ENCODE measurements at places on chromosomes 2 and 18. TPM values are rescaled to one million over a fixed set of nuclear protein-coding genes. Genes with fewer than 3 reads are reported as not detected.

DNA sequence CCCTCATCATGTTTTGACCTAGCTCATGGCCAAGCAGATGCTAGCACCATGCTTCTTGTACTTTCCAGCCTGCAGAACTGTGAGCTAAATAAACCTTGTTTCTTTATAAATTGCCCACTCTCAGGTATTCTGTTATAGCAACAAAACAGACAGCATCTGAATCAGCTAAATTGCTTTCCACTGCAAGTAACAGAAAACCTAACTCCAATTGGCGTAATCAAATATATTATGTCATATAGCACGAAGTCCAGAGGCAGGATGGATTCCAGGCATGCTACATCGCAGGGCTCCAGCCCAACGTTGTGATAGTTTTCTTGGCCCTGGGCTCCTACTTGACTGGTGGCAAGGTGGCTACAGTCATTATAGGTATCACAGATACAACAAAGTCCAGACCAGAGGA lies 10.4 kb upstream of the CUL3 start:
- no peak overlapping the region for H3K4me3 ChIP-seq
- no peaks in the 10 kb centered on the region for H3K4me1 ChIP-seq
- H3K27ac ChIP-seq, result no peak overlapping the region
- no peak for DNase-seq
- no peaks in the 10 kb centered on the region for H3K27me3 ChIP-seq

- H3K36me3 ChIP-seq, result no peaks in the 10 kb centered on the region
- H3K27ac ChIP-seq, result no peak overlapping the region
Measured at GRCh38 chr2:138997346-138997745, 217.2 kb upstream of the NXPH2 start.

- H3K36me3 ChIP-seq, result no peaks in the 10 kb centered on the region
- DNase-seq, result peak; percentile 62
- no peak overlapping the region for H3K27ac ChIP-seq
- H3K4me1 ChIP-seq, result peaks cover 5% of the 10 kb centered on the region
- H3K27me3 ChIP-seq, result no peaks in the 10 kb centered on the region
Measured at GRCh38 chr18:35045121-35045520, 3.9 kb downstream of the MAPRE2 start.

GRCh38 chr2:26752656-26753055 lies 11.4 kb upstream of the SLC35F6 start:
- H3K27me3 ChIP-seq, result no peaks in the 10 kb centered on the region
- no peaks in the 10 kb centered on the region for H3K36me3 ChIP-seq
- peaks cover 2% of the 10 kb centered on the region for H3K4me1 ChIP-seq
- DNase-seq, result no peak

DNA sequence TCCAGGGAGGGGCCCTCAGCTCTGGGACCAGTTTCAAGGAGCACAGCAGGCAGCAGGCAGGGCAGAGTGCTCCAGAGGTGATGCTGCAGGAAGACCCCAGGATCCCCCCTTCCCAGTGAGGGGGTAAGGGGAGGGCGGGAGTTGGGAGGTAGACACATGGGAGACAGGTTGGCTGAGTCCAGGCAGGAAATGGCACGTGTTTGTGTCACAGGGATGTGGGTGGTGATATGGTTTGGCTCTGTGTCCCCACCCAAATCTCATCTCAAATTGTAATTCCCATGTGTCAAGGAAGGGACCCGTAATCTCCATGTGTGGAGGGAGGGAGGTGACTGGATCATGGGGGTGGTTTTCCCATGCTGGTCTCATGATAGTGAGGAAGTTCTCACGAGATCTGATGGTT lies 25.2 kb upstream of the OTOS start:
- DNase-seq, result no peak
- H3K4me1 ChIP-seq, result no peaks in the 10 kb centered on the region
- no peaks in the 10 kb centered on the region for H3K36me3 ChIP-seq
- H3K27ac ChIP-seq, result no peak overlapping the region
- H3K27me3 ChIP-seq, result no peaks in the 10 kb centered on the region
- no peak overlapping the region for H3K4me3 ChIP-seq

DNA sequence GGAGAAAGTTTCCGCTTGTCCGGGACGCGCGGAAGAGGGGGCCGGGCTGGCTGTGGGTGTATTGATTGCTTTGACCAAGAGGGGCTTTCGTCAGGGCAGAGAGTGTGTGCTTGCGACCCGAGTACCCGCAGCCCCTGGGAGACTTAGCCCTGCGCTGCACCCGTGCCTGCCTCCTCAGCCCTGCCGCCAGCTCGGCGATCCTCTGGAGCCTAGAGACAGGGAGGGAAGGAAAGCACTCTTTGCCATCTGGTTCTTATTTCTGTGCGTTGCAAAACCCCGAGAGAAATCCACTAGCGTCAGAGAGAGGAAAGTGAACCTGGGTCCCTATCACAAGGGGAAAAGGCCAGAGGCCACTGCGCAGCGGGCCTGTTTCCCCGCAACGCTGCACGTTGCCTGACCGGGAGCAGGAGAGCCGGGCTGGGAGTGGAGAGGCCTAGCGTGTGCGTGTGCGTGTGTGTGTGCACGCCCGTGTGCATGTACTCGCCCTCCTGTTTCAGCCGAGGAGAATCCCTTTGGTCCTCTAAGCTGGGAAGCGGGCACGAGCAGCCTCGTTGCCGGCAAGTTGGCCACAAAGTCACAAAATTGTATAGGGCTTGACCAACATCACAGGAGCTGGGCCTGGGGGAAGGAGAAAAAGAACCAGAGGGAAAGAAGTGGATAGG lies 1.7 kb downstream of the SIX3 start:
- no peak for DNase-seq
- no peak overlapping the region for H3K27ac ChIP-seq
- peaks cover 71% of the 10 kb centered on the region for H3K27me3 ChIP-seq
- H3K4me3 ChIP-seq, result no peak overlapping the region
- no peaks in the 10 kb centered on the region for H3K4me1 ChIP-seq

GRCh38 chr2:60957224-60957623 lies 60.3 kb upstream of the PEX13 start:
- no peak overlapping the region for H3K27ac ChIP-seq
- no peaks in the 10 kb centered on the region for H3K4me1 ChIP-seq
- peaks cover 5% of the 10 kb centered on the region for H3K36me3 ChIP-seq
- DNase-seq, result no peak

DNA sequence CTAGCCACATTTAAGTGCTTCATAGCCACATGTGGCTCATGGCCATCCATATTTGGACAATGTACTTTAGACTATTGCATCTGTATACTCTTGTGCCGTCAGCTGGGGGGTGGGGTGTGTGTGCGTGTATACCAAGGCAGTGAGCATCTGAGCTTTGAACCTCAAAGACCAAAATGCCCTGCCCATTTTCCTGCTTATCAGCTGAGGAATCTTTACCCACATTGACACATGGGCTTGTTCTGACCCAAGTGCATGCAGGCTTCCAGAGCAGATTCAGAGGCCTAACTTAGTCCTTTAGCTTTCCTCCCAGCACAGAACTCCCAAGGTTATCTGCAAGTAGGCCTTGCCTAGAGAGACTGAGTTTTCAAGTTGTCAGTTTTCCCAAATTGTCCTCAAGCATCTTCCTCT lies 11.1 kb upstream of the MOCOS start:
- no peak overlapping the region for H3K27ac ChIP-seq
- no peak overlapping the region for H3K4me3 ChIP-seq
- H3K36me3 ChIP-seq, result peaks cover 18% of the 10 kb centered on the region

DNA sequence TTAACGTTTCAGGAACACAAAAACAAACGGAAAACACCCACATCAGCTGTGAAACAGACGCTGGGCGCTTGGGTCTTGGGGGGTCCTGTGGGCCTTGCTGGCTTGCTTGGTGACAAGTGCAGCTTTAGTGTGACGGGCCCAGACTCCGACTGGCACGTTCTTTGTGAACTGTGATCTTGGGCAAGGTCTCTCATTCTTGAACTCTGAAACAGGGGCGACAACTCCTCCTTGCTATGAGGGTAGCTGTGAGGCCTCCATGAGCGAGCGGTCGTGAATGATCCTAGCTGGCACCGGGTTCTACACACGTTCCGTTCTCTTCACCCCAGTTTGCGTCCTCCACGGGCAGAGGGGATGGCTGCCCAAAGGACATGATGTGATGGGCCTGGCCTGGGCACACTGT lies 8.7 kb upstream of the COLEC11 start:
- H3K4me3 ChIP-seq, result no peak overlapping the region
- H3K4me1 ChIP-seq, result no peaks in the 10 kb centered on the region
- no peaks in the 10 kb centered on the region for H3K27me3 ChIP-seq
- no peak for DNase-seq

DNA sequence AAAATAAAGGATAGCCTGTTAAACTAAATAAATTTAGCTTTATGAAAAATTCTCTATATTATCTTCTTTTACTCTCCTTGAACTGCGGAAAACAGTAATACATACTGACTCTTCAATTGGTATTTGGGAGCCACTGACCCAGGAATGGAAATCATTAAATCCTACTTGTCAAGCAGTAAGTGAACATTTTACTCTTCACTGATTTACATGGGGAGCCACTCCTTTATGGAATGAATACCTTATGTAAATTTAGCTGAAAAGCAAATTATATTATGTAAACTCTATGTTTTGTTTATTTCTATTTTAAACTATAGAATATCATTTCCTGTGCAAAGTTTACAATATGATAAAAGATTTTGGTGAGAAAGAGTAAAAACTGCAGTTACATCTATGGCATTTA lies 85.2 kb downstream of the STRADB start:
- no peak overlapping the region for H3K4me3 ChIP-seq
- no peak overlapping the region for H3K27ac ChIP-seq
- H3K36me3 ChIP-seq, result no peaks in the 10 kb centered on the region
- DNase-seq, result no peak
- H3K4me1 ChIP-seq, result no peaks in the 10 kb centered on the region

- H3K4me1 ChIP-seq, result no peaks in the 10 kb centered on the region
- no peak for DNase-seq
- no peak overlapping the region for H3K27ac ChIP-seq
- no peaks in the 10 kb centered on the region for H3K36me3 ChIP-seq
- H3K4me3 ChIP-seq, result no peak overlapping the region
Measured at GRCh38 chr18:61199171-61199848, 133.9 kb upstream of the CDH20 start.

- no peaks in the 10 kb centered on the region for H3K36me3 ChIP-seq
- no peak for DNase-seq
- H3K4me1 ChIP-seq, result peaks cover 10% of the 10 kb centered on the region
- H3K27me3 ChIP-seq, result no peaks in the 10 kb centered on the region
Measured at GRCh38 chr2:109348671-109349502, 219.9 kb downstream of the SH3RF3 start.

GRCh38 chr2:207481924-207482323 lies 47.8 kb upstream of the CREB1 start:
- no peaks in the 10 kb centered on the region for H3K36me3 ChIP-seq
- no peaks in the 10 kb centered on the region for H3K4me1 ChIP-seq
- DNase-seq, result no peak
- no peak overlapping the region for H3K4me3 ChIP-seq

- H3K36me3 ChIP-seq, result peaks cover 3% of the 10 kb centered on the region
- no peak overlapping the region for H3K4me3 ChIP-seq
- DNase-seq, result no peak
- no peak overlapping the region for H3K27ac ChIP-seq
- H3K4me1 ChIP-seq, result no peaks in the 10 kb centered on the region
- H3K27me3 ChIP-seq, result no peaks in the 10 kb centered on the region
Measured at GRCh38 chr2:11802782-11803191, 56.4 kb downstream of the LPIN1 start.

DNA sequence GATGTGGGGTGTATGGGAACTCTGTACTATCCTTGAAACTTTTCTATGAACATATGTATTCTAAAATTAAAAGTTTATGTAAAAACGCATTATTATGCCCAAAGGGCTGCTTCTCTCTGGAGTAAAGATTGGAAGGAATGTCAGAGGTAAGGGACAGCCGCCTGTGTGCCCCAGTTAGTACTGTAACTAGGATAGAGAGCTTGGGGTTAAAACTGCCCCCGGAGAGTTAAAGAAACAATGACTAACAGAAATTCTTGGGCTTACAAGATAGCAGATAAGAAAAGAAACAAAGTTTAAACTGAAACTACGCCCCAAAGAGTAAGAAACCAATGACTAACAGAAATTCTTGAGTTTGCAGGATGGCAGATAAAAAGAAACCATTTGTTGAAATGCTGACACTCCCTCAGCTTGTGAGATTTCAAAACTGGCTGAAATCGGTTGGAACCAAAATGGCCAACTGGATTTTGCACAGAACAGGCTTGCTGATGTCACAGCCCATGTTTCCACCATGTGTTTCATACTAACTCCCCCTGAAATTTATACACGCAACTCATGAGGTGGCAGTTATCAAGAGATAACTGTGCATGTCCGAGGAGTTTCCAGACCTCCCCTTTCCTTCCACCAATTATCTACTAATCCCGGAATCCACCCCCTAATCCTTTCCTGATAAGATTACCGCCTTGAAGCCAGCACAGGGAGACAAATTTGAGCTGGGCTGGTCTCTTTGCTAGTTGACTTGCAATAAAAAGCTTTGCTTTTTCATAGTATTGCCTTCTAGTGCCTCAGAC lies 8.7 kb upstream of the TXNDC2 start:
- peak overlapping the region; percentile 32 for H3K4me3 ChIP-seq
- no peak for DNase-seq
- H3K27ac ChIP-seq, result peak overlapping the region; percentile 64
- H3K36me3 ChIP-seq, result no peaks in the 10 kb centered on the region
- H3K4me1 ChIP-seq, result no peaks in the 10 kb centered on the region
- no peaks in the 10 kb centered on the region for H3K27me3 ChIP-seq

- H3K36me3 ChIP-seq, result no peaks in the 10 kb centered on the region
- DNase-seq, result no peak
- no peak overlapping the region for H3K4me3 ChIP-seq
- no peak overlapping the region for H3K27ac ChIP-seq
Measured at GRCh38 chr18:24189664-24190346, 50.9 kb downstream of the CABYR start.

- no peaks in the 10 kb centered on the region for H3K27me3 ChIP-seq
- DNase-seq, result no peak
- no peak overlapping the region for H3K27ac ChIP-seq
Measured at GRCh38 chr2:79915455-79915854, 389.1 kb downstream of the LRRTM1 start.

- peaks cover 22% of the 10 kb centered on the region for H3K4me1 ChIP-seq
- no peak overlapping the region for H3K4me3 ChIP-seq
- H3K27ac ChIP-seq, result no peak overlapping the region
- H3K27me3 ChIP-seq, result no peaks in the 10 kb centered on the region
- DNase-seq, result no peak
Measured at GRCh38 chr2:20623741-20624155, 27.1 kb downstream of the HS1BP3 start.

Gene CDH2
- 6.3 TPM for polyA plus RNA-seq

Gene C18orf63
- polyA plus RNA-seq, result not detected

Gene CENPO
- 1.5 TPM for polyA plus RNA-seq

Gene ERBB4
- polyA plus RNA-seq, result 3.9 TPM

Gene PLCD4
- 30.4 TPM for polyA plus RNA-seq

Gene STRADB
- 60.3 TPM for polyA plus RNA-seq
